Activated CD4-positive, CD25-positive, alpha-beta regulatory T cell (primary cell): ENCODE measurements at places on chromosomes 1 and 21.

- DNase-seq = no peak
Observed at GRCh38 chr21:29606613-29607012, 307.9 kb downstream of the BACH1 start.

- DNase-seq = no peak
Observed at GRCh38 chr1:8545078-8545477, 227.2 kb downstream of the SLC45A1 start.

DNA sequence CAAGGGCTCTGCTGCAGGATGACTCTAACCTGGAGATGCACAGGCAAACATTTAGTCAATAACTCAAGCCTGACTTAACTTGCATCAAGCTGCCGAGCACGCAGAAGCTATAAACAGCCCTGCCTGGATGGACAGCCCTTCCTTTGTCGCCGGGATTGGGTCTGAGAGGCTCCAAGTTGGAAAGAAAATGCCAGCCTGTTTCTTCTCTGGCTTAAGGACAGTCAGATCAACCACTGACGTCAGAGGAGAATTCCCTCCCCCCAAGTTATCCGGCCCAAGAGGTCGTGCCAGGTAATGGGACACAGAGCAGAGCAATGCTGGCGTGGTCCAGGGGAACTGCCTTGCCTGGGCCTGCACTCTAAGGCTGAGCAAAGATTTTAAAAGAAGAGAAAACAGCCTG lies 27.1 kb upstream of the LRRC38 start:
- no peak for DNase-seq

DNA sequence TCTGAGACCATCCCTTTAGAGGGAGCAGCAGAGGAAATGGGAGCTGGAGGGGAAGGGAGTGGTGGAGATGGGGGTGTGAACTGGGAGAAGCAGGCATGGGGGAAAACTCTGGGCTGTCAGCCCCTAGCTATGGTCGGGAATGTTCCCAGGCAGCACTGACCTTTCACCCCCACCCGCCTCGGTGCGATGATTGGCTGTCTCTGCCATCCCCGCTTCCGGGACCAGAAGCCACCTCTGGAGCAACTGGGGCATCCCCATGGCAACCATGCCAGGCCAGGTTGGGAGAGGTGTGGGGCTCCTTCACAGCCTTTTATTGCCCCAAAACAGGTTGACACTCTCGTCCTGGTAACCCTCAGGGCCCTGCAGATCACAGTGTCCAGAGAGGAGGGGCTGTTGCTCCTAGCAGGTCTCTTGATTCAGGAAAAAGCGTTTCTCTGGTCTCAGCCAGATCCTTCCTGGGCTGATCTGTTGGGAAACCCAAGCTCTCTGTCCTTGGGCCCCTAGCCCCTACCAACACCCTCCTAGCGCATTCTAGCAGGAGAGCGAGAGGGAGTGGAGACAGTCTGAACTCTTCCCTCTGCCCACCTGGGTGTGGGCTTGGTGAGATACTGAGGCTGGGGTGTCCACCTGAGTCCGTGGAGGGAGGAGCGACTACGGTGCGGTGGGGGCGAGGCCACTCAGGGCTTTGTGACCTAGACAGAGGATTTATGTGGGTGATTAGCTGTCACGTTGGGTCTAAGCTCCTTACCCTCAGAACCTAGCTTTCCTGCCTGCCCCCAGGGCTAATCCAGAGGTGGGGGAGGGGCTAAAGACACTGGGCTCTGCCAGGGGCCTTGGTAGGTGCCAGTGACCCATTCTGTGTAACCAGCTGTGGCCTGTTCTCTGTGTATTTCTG lies 12.2 kb upstream of the SLC6A9 start:
- DNase-seq = no peak

- no peak for DNase-seq
Observed at GRCh38 chr1:225642177-225642576, 10.7 kb downstream of the ENAH start.
